ENCODE measurements at places on chromosomes 5 and 9.

- no peak for DNase-seq
These were observed 734.4 kb upstream of the ADAMTS16 start for GRCh38 chr5:4405614-4406219.

- DNase-seq = no peak
These were observed 4.9 kb upstream of the ROR2 start for GRCh38 chr9:91954841-91955471.

DNA sequence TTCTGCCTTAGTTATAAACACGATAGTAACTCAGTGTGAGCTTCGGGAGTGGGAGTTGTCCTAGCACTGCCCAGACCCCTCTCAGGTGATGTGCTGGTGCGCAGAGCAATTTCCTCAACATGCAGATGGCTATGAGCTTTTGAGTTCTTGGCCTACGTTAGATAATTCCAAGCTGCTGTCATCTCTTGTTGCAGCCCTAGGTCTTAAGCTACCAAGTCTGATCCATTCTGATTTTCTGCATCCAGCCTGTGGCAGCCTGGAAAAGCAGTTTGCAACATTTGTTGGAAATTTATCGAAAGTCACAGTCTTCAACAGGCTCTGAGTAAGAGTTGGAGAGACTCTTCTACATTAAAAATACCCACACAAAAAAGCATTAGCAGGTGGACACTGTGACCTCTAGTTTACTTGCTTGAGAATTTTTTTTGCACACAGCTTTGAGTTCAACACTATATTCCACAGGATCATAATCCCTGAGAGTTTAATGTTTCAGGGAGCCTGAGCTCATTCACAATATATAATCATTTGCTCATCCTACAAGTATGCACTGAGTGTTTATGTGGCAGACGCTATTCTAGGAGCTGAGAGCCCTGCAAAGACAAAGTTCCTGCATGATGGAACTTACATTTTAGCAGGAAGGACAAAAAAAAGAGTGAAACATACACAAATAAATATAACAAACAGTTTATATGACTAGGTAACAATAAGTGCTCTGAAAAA lies 91.6 kb downstream of the UBE2QL1 start:
- DNase-seq = no peak

- no peak for DNase-seq
These were observed 125.6 kb upstream of the LPAR1 start for GRCh38 chr9:111163716-111164389.

- no peak for DNase-seq
These were observed 114.5 kb downstream of the TSSK1B start for GRCh38 chr5:113320273-113320780.

DNA sequence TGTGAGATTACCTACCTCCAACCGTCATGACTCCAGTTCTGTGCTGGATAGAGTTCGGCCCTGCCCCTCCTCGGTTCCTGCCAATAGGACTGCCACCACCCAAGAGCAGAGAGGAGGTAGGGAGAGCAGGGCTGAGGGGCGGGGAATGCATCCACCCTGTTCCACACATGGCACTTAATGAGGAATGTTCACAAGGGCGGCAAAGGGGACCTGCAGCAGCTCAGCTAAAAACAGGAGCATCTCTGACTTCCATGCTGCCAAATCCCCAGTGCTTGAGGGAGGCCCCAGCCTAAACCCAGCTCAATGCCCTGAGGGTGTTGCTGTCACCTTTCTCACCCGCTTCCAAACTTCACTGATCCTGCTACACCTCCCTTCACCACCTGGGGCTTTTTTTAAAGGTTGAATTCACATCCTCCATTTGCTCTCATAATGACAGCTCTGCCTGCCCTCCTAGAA lies 7.8 kb upstream of the DELE1 start:
- no peak for DNase-seq
